ENCODE measurements at places on chromosomes 12 and 14.

GRCh38 chr12:104508752-104509446 is 52.2 kb downstream of the CHST11 start:
- DNase-seq: no peak

DNA sequence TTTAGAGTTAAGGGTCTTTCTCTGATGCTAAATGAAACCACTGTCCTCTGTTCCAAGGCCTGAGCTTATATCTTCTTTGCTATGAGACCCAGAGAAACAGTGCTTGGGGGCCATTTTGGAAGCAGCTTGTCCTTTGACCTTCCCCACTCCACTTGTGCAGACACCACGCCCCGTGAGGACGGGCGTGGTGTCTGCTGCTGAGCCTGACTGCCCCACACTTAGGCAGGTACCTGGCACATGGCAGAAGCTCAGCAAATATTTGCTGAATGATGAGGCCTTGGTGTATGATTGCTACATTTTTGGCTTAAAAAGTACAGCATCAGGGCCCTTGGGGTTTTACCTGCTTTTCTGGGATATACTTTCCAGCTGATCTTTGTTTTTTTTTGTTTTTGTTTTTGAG is 69.9 kb downstream of the RASSF3 start:
- no peak for DNase-seq

DNA sequence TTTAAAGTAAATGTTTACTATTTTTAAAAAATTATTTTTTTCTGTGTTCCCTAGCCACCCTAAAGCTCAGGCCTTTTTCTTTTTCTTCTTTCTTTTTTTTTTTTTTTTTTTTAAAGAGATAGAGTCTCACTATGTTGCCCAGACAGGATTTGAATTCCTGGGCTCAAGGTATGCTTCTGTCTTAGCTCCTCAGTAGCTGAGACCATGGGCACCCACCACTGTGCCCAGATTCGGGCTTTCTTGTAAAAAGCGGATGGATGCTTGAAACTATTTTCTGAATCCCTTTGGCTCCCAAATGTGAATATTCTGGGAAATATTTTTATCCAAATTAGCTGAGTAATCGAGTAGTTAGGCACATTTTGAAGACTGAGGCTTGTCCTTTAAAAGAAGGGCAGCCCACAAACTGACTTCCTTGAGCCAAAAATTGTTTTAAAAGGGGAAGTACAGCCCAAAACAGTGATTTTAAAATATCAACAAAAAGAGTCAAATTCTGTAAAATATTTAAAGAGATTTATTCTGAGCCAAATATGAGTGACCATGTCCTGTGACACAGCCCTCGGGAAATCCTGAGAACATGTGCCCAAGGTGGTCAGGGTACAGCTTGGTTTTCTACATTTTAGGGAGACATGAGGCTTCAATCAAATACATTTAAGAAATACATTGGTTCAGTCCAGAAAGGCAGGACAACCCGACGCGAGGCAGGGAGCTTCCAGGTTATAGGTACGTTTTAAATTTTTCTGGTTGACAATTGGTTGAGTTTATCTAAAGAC is 28.8 kb upstream of the HIGD1C start:
- DNase-seq: no peak

DNA sequence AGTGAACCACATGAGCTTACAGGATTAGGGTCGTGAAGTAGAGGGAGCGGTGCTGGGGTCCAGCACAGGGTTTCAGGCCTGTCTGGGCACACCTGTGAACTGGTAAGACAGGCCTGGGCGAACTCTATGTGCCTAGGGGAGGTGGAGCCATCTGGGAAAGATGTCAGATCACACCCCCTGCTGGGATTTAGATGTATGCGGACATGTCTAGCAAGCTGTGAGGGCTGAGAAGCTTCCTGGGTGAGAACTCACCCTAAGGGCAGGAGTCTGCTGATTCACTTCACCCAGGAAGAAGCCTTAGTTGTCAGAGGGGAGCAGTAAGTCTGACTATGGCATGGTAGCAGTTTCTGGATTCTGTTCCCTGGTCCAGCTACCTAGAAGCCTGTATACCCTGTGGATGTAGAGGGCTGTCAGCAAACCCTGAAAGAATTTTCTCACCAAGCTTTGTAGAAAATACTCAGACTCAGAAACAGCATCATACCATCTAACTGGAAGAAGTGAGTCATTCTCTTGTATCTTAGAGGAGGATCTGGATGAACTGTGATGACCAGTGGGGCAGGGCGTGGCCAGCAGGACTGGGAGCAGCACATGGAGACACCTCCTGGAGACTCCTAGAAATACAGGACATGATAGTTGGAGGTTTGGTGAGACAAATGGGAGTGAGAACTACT is 11.2 kb upstream of the PYGL start:
- no peak for DNase-seq

DNA sequence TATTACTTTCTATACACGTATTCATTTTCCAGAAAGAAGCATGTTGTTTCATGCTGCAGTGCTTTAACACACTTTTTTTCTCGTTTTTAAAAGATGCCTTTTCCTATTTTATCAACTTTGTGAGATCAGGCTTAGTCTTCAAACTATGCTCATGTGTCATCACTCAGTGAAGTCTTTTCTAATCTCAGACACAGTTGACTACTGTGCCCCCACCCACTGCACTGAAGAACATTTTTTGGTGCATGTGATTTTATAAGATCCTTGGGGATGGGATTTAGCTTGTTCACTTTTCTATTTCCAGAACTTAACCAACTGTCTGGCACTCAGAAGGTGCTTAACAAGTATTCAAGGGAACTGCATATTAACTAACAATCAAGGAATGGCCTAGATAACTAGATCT is 85.5 kb downstream of the CDK17 start:
- DNase-seq: no peak

- no peak for DNase-seq
These were observed 89.8 kb downstream of the GRIP1 start for GRCh38 chr12:66589095-66589494.

GRCh38 chr12:80140005-80140404 is 40.7 kb downstream of the OTOGL start:
- DNase-seq: no peak

DNA sequence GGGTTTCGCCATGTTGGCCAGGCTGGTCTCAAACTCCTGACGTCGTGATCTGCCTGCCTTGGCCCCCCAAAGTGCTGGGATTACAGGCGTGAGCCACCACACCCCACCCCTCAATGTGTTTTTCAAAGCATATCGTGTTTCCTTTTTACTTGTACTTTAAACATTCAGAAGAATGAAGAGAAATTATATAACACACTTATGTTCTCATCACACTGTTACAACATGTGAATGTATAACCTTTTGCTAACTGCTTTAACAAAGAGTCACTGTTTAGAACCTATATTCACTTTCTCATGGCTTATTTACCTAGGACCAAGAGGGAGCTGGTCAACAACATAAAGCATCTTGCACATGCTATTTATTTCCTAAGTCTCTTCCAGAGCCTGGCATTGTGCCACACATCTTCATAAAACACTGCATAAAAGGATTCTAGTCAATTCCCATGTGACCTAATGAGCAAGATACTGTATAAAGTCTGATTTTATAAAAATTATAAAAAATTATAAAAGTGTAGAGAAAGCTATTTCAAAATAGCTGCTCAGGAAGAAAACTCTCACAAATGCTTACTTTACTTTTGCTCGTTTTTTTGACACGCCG is 16.0 kb upstream of the ACTR6 start:
- DNase-seq: no peak

DNA sequence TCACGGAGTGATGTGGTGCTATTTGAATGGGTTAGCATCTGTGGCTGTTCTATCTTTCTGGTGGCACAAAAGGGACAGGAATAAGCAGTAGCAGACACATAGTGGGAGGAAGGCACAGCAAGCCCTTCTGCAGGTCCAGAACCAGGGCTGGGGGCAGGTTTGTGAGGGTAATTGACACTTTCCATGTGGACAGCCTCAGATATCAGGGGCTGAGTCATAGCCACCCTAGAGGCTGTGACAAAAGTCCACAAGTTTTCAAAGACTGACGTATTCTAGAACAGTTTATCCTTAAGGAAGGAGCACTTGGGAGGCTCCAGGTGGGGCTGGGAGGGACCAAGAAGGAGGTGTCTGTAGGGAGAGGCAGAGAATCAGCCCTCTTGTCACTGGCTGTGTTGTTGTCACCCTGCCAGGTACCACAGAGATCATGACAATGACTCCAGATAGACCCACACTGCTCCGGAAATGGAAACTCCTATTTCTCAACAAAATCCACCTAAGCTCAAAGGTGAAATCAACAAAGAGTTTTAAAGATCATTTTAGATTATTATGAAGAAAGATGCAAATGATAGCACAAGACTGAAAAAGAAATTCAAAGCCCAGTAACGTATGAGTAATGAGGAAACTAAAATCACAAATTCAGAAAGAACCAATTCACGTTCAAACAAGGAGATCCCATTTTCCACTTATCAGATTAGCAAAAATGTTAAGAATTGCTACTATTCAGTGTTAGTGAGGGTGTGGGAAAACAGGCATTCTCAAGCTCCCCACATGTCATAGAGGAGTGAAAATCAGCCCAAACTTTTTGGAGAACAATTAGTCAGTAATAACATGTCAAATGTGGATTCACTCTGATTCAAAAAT is 48.3 kb downstream of the NFKBIA start:
- DNase-seq: no peak

DNA sequence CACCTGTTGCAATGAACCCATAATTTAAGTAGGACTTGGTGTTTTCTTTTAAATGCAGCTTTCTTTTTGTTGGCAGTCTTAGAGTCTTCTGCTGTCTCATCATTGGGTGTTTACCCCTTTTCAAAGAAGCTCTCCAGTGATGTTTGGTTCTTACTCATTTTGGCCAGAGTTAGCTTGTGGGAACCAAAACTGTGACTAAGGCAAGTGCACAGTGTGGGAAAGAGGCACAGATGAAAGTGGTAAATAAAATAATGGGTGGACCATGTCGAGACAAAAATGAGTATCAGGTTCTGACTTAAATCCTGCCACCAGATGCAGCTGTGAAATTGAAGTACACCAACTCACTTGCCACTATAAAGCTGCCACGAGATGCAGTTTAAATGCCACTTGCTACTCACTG is 615.4 kb upstream of the MIS18BP1 start:
- no peak for DNase-seq

GRCh38 chr12:34605510-34605887 is 583.2 kb downstream of the ALG10 start:
- DNase-seq: no peak

DNA sequence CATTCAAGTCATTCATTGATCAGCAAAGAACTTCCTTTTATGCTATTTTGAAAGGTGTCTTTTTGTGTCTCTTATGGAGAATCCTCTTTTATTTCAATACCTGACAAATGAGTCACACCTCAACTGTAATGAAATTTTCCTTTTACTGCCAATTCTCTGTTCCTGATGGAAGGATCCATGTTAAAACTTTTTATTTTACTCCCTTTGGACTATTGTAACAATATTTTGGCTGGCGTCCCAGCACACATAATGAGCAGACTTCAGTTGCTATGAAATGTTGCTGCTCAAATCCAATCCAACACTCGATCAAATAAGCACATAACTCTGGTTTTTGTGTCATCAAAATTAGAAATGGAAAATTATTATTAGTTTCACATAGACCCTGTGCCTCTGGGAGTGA is 21.9 kb upstream of the SLC15A5 start:
- DNase-seq: no peak

- no peak for DNase-seq
These were observed 93.9 kb downstream of the DAAM1 start for GRCh38 chr14:59282378-59282765.

DNA sequence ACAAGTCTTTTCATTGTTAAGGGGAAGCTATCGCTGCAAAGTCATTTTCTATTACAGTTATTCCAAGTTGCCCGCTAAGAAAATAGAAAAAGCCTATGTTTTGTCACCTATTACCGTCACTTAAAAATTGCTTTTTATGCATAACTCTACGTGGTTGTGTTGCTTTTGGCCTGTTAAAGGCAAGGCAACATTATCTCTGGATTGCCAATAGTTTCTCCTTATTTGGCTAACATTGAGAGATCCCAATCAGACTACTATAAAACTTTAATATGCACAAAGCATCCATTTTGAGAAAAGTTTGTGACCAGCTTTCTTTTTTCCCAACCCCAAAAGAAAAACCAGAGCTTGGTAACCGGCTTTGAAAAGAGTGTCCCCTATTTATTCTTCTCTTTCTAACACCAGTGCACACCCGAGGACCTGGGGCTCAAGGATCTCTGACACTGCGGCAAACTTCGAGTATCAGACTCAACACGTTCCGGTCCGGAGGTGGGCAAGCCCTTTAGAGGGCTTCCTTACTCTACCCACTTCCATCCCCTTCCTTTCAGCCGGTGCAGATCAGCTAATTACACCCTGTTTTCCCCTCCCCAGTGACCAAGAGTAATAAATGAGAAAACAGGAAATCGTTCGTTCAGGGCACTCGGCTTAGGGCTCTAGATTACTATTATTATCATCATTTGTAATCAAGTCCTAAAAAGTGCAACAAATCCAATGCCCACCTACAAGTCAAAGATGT is 1.2 kb downstream of the PPP1R12A start:
- no peak for DNase-seq

GRCh38 chr12:114450515-114451300 is 44.8 kb upstream of the TBX5 start:
- no peak for DNase-seq

DNA sequence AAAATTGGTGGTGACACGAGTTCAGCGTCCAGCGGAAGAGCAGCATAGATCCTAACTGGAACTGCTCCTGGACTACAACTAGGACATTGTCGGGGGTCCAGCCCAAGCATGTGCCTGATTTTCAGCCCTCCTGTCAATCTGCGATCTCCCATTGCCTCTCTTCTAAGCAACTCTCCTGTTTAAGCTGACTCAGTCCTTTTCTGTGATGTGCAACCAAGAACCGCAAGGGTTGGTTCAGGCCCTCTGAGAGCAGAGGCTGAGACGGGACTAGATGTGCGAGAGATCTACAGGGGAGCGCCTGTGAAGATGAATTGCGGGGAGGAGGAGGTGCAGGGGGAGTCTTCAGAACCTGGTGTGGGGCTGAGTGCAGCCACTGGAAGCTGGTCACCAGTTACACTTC is 3.7 kb upstream of the PAPLN start:
- no peak for DNase-seq

- DNase-seq: no peak
These were observed 66.6 kb downstream of the ERGIC2 start for GRCh38 chr12:29314416-29314815.

GRCh38 chr12:51593539-51593938 is 2.5 kb downstream of the SCN8A start:
- no peak for DNase-seq

DNA sequence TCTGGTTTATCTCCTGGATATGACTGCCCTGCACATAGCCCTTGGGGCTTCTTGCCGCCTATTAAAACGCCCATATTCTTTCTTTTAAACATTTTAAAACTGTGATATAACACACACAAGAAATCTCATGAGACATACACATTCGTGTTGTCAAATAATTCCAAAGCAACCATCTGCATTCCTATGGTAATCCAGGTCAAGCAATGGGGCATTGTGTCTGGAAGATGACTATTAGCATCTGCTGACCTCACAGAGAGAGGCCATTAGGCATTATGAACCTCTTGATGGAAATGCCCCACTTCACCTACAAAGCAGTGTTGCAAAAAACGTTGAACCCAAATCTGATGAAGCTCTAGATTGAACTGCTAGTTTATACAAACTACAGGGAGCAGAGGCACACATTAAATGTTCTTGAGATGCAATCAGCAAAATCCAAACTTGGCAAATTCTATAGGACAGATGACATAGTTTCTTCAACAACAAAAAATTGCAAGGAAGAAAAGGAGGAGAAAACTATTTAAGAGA is 513.8 kb upstream of the CCDC196 start:
- no peak for DNase-seq

- DNase-seq: no peak
These were observed 22.1 kb upstream of the SYCP3 start for GRCh38 chr12:101761350-101761749.

Data from iPS DF 6.9 (cell line).